Activated CD4-positive, alpha-beta T cell treated with anti-CD3 and anti-CD28 coated beads, Interleukin-2, Interleukin-4, amounts not matched to agents 100 ng/mL and 50 ng/mL, durations not matched to agents 16 hours and 8 hours (primary cell): ENCODE measurements at places on chromosomes 1 and 21.

- no peak for DNase-seq
Observed at GRCh38 chr1:196027127-196027526, 581.1 kb downstream of the KCNT2 start.

- no peak for DNase-seq
Observed at GRCh38 chr1:244335456-244335855, 116.3 kb downstream of the ADSS2 start.

DNA sequence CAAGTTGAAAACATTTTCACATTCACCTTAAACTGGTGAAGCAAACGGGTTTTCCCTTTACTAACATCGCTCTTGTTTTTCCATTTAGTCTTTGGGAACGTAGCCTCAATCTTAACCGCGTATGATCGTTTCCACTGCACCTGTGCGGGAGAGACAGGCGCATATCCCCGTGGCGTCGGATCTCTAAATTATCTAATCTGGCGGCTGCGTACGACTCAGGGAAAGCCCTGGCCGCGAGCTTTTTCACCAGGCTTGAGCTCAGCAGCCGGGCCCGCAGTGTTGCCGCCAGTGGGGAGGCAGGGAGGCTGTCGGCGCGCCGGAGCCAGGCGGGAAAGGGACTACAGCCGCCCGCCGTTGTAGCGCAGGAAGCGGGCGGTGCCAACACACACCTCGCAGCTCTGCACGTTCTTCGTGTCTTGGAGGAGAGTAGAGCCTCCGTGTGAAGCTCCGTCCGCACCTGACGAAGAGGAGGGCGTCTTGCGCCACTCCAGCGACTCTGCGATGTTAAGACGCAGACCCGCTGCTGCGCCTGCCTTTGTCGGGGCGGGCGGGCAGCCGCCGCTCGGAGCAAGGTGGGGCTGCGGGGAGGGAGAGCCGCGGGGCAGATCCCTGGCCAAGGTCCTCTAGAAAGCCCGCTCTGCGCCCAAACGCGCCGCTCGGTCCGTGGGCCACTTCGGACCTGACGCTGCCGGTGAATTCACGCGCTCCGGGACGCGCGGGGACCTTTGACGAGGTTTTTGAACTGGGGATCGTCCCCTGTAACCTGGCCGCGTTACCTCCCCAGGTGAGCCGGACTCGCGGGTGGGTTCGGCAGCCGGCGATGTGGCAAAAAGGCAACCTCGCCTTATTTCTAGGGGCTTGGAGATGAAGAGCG, 18.5 kb upstream of the TBX15 start:
- DNase-seq = no peak

DNA sequence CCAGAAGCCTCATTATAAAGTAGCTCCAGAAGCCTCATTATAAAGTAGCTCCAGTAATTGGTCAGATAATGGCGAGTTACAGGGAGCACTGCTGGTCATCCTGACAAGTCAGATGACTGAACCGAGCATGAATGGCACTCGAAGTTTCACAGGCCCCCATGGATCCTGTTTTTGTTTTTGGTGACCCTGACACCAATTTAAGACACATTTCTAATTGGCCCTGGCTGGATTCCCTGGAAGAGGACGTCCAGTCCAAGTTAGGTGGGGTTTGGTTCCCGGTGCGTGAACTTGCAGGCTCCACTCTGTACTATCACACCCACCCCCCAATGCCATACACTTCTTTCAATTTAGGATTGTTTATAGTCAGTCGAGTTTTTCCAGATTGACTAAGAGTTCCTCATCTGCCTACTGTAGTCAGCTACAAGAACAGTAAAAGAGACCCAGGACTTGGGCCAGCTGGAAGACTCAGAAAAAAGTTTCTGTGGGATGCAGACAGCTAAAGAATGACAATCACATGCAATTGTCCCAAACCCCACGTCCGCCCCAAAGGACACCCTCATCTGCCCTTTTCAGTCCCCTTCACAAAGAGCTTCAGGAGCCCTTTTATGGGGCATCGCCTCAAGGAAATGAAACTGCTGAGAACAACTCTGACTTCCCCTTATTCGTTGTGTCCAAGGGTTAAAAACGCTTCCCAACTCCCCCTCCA, 2.7 kb downstream of the DHRS3 start:
- no peak for DNase-seq

DNA sequence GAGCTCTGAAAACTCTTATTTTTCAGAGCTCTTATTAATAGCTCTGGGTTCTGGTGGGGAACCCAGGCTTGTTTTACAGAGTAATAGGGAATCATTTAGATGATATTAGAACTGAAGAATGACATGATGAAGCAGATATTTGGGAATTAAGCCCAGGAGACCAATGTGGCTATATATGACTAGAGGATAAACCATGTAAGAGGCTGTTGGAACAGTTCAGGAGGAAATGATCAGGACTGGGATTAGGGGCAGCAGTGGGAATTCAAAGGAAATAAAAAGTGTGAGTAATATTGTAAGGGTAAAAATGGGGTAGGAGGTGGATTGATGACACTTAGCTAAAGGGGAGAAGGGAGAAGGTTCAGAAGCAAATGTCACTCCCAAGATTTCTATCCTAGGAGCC, 58.6 kb downstream of the GIPC2 start:
- no peak for DNase-seq

GRCh38 chr1:243409284-243409683, 153.4 kb downstream of the SDCCAG8 start:
- DNase-seq = peak; percentile 41

GRCh38 chr1:41768583-41768982, 150.1 kb downstream of the HIVEP3 start:
- no peak for DNase-seq

DNA sequence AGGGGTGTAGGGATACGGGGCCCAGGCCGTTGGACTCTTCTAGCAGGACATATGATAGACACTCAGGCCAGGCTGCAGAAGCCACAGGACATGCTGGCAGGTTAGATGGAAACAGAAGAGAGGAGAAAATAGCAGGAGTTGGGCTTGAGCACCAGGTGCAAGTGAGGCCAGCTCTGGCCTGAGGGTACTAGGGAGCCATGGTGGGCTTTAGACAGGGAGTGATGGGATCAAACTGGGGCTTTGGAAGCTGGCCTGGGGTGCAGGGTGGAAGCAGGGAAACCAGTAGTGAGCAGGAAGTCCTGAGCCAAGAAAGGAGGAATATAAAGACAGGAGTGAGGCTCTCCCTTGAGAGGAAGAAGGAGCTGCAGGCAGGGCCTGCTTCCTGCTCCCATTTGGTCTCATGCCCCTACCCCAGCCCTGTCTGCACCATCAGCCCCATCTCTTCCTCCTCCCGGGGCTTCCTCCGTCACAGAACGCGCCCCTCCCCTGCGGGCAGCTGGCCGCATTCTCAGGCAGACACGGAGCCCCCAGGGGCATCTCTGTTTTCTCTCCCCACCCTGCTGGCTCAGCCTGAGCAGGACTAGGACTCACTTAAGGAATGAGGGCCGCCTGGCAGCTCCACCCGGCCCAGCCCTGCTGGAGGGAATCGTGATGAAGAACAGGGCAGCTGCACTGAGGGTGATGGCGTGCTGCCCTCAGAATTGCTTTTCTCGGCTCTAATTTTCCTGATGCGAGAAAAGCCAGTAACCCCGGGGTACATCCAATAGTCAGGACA, 165.5 kb upstream of the TMEM51 start:
- no peak for DNase-seq

- no peak for DNase-seq
Observed at GRCh38 chr1:217078078-217078690, 355.0 kb upstream of the ESRRG start.

- DNase-seq = peak; percentile 24
Observed at GRCh38 chr21:38769191-38769780, 36.4 kb upstream of the ETS2 start.

- DNase-seq = no peak
Observed at GRCh38 chr1:161074676-161075368, 5.1 kb upstream of the ARHGAP30 start.

DNA sequence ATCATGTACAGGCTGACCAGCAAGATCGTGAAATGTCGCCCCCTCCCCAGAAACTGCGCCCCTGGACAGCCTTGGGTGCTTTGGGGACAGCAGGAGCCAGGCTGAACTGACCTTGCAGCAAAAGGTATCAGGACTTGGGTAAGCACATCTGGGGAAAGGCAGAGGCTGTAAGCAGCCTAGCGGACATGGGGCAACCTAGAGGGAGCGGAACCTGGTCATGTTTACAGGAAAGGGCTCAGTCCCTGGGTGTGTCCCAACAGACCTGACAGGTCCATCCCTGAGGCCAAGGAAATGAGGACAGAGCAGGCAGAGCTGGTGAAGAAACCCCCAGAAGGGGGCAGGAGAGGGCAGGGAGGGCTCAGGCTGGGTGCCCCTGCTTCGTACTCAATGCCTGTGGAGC, 3.1 kb upstream of the S100A8 start:
- DNase-seq = no peak

DNA sequence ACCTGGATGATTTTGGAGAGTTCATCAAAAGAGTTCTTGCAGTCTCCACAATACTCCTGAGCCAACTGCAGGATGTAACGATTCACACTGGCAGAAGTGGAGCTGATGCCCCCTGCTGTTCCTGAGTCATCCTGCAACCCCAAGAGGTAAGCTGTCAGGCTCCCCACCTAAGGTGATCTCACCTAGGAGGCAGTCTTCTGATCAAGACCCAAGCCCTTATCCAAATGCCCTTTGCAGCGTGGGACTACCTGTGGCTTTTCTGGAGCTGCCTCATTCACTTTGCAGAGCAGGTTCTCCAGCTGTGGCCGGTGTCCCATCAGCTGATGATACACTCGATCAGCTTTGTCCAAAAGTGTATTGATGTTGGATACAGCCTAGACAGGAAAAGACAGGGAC, 96.4 kb downstream of the UBR4 start:
- DNase-seq = peak; percentile 42

DNA sequence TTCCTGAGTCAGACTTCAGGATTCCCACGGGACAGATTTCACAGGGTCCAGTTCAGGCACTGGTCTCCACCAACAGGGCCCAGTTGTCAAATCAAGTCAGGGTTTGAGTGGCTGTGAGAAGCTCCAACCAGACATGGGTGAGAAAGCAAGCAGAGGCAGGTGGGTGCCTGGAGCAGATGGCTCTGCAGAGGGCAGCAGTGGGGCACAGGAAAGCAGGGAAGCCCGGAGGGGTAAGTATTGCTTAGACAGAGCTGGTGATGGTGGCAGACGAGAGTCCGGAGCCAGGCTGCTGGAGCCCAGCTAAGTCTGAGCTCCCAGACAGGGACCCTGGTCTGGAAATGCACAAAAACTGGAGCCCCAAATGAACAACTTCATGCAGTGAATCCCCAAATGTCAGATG, 40.4 kb downstream of the RIMS3 start:
- DNase-seq = peak; percentile 14

GRCh38 chr1:116694524-116694923, 27.0 kb upstream of the IGSF3 start:
- DNase-seq = no peak

DNA sequence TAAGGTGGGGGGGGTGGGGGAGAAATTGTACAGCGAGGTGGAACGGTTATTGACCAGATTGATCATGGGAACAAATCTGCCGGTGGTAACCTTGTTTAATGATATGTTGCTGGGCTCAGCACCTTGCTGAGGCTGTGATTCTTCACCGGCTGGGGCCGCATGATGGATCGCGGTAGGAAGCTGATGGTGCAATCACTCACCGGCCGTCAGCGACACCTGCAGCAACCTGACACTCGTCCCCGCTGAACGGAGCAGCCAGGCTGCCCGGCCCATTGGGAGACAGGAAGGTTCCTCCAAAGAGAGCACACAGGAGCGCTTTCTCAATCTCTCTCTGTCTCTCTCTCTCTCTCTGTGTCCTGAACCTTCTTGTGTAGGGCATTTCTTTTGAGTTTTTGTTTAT, 128.5 kb upstream of the RRP15 start:
- no peak for DNase-seq

- no peak for DNase-seq
Observed at GRCh38 chr1:216929870-216930582, 206.8 kb upstream of the ESRRG start.

- DNase-seq = no peak
Observed at GRCh38 chr21:41581592-41582228, 73.8 kb upstream of the TMPRSS2 start.

- DNase-seq = peak; percentile 89
Observed at GRCh38 chr1:111221633-111222291, 5.8 kb upstream of the CHI3L2 start.

GRCh38 chr1:6124341-6124740, 55.8 kb downstream of the CHD5 start:
- DNase-seq = no peak

DNA sequence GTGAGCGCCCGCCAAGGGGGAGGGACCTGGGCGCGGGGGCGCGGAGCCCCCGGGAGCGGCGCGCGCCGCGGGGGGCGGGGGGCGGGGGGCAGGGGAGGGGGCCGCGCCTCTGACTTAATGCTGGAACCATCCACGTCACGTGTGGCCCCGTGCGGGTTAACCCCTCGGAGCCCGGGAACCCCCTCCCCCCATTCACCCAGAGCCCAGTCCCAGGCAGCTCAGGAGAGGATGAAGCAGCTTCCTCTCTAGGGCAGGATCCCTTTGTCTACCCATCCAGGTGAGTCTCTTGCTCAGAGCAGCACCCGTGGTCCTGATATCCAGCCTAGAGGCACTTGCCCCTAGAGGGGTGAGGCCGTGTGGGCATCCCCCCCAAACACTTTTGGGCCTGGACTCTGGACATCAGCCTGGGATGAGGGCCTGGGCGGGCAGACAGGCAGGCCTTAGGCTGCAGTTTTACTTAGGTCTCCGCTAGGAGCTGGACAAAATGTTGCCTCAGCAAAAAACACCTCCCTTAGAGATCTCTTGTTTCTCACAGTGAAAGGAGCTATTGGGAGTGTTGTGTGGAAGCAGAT, at the start of gene ALX3:
Gene ALX3, minus strand, starts transcription at position 2 of the 572 bp plus-strand sequence. CDS start 60 bp downstream, outside the sequence.
- DNase-seq = no peak
